ENCODE measurements at places on chromosomes 11 and 22.

GRCh38 chr11:66418168-66418985 lies 2.5 kb upstream of the NPAS4 start:
- DNase-seq = peak; percentile 72
- H3K36me3 ChIP-seq = no peaks in the 10 kb centered on the region
- peaks cover 75% of the 10 kb centered on the region for H3K27me3 ChIP-seq
- H3K27ac ChIP-seq = peak overlapping the region; percentile 42

- no peak overlapping the region for H3K4me3 ChIP-seq
- H3K27ac ChIP-seq = no peak overlapping the region
- peaks cover 40% of the 10 kb centered on the region for H3K27me3 ChIP-seq
- H3K36me3 ChIP-seq = no peaks in the 10 kb centered on the region
Observed at GRCh38 chr11:9071692-9072091, 19.7 kb downstream of the SCUBE2 start.

DNA sequence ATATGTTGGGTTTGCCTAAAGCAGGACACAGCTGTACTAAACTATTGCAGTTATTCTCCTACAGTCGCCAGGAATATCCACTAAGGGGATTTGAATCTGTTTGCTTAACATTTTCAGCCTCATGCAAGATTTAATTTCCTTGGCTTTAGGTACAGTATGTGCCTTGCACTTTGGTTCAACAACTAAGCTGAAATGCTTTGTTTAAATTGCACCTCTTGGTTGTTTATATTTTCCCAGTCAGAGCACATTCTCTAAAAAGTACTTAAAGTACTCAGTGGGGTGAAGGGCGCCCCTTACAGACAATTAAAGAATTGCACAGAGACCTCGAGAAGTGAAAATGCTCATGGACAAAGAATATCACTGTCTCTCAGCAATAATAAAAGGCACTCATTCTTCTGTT lies 107.8 kb upstream of the MTNR1B start:
- no peak for DNase-seq
- H3K27me3 ChIP-seq = peaks cover 2% of the 10 kb centered on the region
- H3K36me3 ChIP-seq = no peaks in the 10 kb centered on the region
- no peak overlapping the region for H3K4me3 ChIP-seq
- H3K4me1 ChIP-seq = no peaks in the 10 kb centered on the region

DNA sequence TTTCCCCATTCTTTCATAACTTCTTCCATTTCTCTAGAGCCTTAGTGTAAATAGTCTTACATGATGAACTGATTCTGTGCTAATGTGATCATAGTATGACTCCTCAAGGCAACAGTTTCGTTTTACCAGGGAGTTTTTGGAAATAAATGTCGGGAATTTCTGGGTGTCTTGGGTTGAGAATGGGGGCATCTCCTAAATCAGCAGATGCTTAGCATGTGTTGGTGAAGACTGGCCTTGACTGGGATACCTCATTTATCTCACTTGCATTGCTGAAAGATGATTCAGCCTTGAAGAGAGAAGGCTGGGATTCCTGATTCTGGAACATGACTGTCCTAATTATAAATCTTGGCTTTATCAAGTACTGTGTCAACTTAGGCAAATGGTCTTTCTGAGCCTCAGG lies 115.7 kb upstream of the C11orf87 start:
- H3K4me3 ChIP-seq = no peak overlapping the region
- H3K27me3 ChIP-seq = no peaks in the 10 kb centered on the region
- no peaks in the 10 kb centered on the region for H3K36me3 ChIP-seq

DNA sequence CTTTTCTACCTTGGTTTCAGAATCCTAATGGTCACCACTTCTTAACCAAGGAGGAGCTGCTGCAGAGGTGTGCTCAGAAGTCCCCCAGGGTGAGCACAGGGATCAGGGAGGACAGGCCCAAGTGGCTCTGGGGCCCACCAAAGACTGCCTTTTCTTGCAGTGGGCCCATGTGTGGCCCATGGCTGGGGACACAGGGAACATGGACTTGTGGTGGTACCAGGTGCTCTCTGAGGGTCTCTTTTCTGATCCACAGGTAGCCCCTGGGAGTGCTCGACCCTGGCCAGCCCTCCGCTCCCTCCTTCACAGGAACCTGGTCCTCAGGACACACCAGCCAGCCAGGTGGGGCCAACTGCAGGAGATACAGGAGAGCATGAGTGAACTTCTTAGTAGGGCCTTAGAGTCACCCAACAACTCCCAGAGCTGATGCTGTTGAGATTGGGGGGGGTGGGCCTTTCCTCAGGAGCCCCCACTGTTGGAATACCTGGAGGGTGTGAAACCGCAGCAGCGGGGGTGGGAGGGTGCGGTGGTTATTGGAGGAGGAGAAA lies 2.0 kb downstream of the MUS81 start:
- no peak for DNase-seq
- H3K4me1 ChIP-seq = peaks cover 41% of the 10 kb centered on the region
- H3K36me3 ChIP-seq = peaks cover 82% of the 10 kb centered on the region
- H3K27ac ChIP-seq = peak overlapping the region; percentile 98
- H3K4me3 ChIP-seq = peak overlapping the region; percentile 90

GRCh38 chr11:17401841-17402240 lies 13.4 kb upstream of the KCNJ11 start:
- H3K4me3 ChIP-seq = no peak overlapping the region
- no peak for DNase-seq
- H3K36me3 ChIP-seq = no peaks in the 10 kb centered on the region
- no peaks in the 10 kb centered on the region for H3K4me1 ChIP-seq
- H3K27ac ChIP-seq = no peak overlapping the region

- peaks cover 94% of the 10 kb centered on the region for H3K36me3 ChIP-seq
- peak overlapping the region; percentile 67 for H3K27ac ChIP-seq
- DNase-seq = peak; percentile 74
- H3K27me3 ChIP-seq = no peaks in the 10 kb centered on the region
Observed at GRCh38 chr11:69670158-69670845, 4.9 kb downstream of the LTO1 start.

- H3K4me1 ChIP-seq = peaks cover 22% of the 10 kb centered on the region
- H3K36me3 ChIP-seq = peaks cover 15% of the 10 kb centered on the region
- H3K27me3 ChIP-seq = peaks cover 11% of the 10 kb centered on the region
- peak overlapping the region; percentile 44 for H3K27ac ChIP-seq
- no peak overlapping the region for H3K4me3 ChIP-seq
Observed at GRCh38 chr22:29701155-29701999, 18.4 kb upstream of the CABP7 start.

GRCh38 chr11:61022311-61023085 lies 51.0 kb downstream of the CD6 start:
- peak overlapping the region; percentile 68 for H3K4me3 ChIP-seq
- peak; percentile 74 for DNase-seq
- H3K27ac ChIP-seq = peak overlapping the region; percentile 96
- peaks cover 85% of the 10 kb centered on the region for H3K36me3 ChIP-seq
- peaks cover 87% of the 10 kb centered on the region for H3K4me1 ChIP-seq
- H3K27me3 ChIP-seq = no peaks in the 10 kb centered on the region

GRCh38 chr11:112163875-112164685 lies at the start of gene IL18:
TSS of gene IL18 (minus strand) at chr11:112164094. CDS start at chr11:112155053, 9,041 bp downstream.
- H3K4me3 ChIP-seq = no peak within 1 kb of the TSS
- H3K27ac ChIP-seq = no peak within 1 kb of the TSS
- DNase-seq = no peak
- H3K36me3 ChIP-seq = no peaks in the 10 kb centered on the region

- H3K4me1 ChIP-seq = no peaks in the 10 kb centered on the region
- H3K27ac ChIP-seq = no peak overlapping the region
- DNase-seq = no peak
- no peak overlapping the region for H3K4me3 ChIP-seq
- no peaks in the 10 kb centered on the region for H3K36me3 ChIP-seq
Observed at GRCh38 chr11:71223081-71223405, 29.3 kb downstream of the SHANK2 start.

DNA sequence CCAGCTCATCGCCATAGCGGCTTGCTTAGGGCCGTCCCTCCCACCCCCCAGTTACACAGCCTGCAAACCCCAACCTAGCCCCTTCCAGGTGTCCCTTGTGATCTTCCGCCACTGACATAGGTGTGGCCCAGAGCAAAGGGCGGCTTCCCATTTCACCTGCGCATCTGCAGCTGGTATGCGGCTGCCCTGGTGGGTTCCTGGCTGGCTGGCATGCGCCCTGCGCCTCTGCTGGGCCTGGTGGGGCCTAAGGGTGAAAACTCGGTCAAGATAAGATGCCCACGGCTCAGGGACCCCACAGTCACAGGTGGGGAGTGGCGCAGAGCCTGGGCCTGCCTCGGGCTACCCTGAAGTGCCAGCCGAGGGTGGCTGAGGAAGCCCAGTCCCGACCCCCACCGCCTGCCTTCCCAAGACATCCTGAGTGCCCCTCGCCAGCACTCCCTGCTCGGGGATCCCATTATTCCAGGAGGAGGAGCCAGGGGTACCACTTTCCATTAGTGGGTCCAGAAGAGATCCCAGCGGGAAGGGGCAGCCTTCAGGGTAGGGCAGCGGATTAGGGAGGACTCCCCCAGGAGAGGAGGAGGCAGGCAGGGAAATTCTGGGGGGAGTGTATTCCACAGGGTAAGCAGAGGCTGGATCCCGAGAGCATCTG lies 36.9 kb upstream of the KCNQ1OT1 start:
- no peak overlapping the region for H3K4me3 ChIP-seq
- H3K36me3 ChIP-seq = no peaks in the 10 kb centered on the region
- H3K27ac ChIP-seq = no peak overlapping the region
- no peak for DNase-seq
- no peaks in the 10 kb centered on the region for H3K27me3 ChIP-seq

DNA sequence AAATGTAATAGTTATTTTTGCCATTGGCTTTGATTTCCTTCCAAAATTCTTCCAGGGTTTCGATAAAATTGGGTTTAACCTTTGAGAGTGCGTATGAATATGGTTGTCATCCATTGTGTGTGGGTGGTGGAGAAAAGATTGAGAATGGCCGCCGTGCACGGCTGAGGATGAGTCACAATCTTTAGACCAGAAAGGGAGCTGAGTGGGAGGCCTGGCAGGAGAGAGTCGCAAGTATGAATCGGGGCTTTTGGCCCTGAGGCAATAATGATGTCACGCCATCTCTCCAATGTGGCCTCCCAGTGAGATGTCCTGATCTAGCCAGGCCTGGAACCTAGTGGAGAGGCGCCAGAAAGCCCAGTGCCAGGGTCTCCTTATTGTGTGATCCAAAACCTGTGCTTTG lies 33.1 kb upstream of the SMPD1 start:
- H3K27ac ChIP-seq = peak overlapping the region; percentile 55
- no peak overlapping the region for H3K4me3 ChIP-seq
- DNase-seq = peak; percentile 39
- H3K27me3 ChIP-seq = no peaks in the 10 kb centered on the region
- H3K4me1 ChIP-seq = peaks cover 31% of the 10 kb centered on the region

- H3K4me3 ChIP-seq = no peak overlapping the region
- H3K27me3 ChIP-seq = peaks cover 32% of the 10 kb centered on the region
- H3K27ac ChIP-seq = no peak overlapping the region
- H3K36me3 ChIP-seq = no peaks in the 10 kb centered on the region
Observed at GRCh38 chr11:134479206-134480135, 67.4 kb upstream of the B3GAT1 start.

DNA sequence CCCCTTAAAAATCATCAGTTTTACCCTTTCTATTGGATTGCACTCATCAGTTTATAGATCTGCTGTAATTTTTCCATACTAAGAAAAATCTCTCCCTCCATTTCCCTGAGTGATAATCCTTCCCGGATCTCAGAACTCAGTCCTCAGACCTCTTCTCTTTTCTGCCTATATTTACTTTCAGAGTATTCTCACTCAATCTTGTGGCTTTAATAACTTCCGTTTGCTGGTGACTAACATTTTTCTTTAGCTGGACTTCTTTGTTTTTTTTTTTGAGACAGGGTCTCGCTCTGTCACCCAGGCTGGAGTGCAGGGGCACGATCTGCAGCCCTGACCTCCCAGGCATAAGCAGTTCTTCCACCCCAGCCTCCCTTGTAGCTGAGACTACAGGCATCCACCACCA lies 10.4 kb downstream of the ATXN10 start:
- H3K27ac ChIP-seq = no peak overlapping the region
- DNase-seq = no peak
- H3K36me3 ChIP-seq = peaks cover 13% of the 10 kb centered on the region
- no peak overlapping the region for H3K4me3 ChIP-seq
- H3K27me3 ChIP-seq = no peaks in the 10 kb centered on the region
